ENCODE measurements at places on chromosomes 13 and 19. TPM values are rescaled to one million over a fixed set of nuclear protein-coding genes. Genes with fewer than 3 reads are reported as not detected.

Gene SIGLEC8
- total RNA-seq = not detected

DNA sequence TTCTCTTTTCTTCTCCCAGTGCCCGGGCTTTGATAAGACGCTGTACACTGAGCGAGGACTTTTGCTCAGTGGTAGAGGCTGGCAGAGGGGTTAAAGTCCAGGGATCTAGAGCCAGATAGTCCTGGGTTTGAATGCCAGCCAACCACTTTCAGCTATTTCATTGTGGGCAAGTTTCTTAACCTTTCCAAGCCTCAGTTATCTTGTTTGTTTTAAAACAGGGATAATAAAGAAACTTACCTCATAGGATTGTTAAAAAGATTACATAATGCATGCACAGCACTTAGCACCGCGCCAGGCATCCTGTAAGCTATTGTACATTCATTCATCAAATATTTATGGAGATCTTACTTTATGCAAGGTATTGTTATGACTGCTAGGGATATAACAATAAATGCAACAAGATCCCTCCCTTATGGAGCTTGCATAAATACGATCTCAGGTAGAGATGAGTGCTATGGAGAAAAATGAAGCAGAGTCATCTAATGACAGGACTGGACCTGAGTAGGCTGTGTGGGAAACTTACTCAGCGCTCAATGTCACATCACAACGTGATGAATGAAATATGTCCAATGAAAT lies 70.8 kb downstream of the LNX2 start:
- H3K4me1 ChIP-seq = no peaks in the 10 kb centered on the region
- no peak overlapping the region for H3K4me3 ChIP-seq
- H3K36me3 ChIP-seq = peaks cover 8% of the 10 kb centered on the region
- DNase-seq = no peak
- no peak overlapping the region for H3K27ac ChIP-seq

DNA sequence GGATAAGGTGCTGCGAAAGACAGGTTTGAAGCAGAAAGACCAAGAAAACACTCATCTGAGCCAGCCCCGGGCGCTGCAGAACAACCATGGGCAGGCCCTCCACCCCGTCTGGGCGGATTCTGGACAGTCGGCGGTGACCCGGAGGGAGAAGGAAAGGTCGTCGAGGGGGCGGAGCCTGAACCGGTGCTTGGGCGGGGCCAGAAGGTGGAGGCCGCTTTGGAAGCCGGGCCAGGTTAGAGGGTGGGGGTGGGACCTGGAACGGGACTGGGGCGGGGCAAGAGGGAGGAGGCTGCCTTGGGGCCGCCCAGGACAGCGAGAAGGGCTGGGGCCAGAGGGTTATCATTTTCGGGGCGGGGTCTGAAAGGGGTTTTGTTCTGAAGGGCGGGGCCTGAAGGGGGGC lies 5.0 kb upstream of the ZNF765 start:
- peaks cover 57% of the 10 kb centered on the region for H3K36me3 ChIP-seq
- H3K27ac ChIP-seq = no peak overlapping the region
- H3K4me1 ChIP-seq = peaks cover 4% of the 10 kb centered on the region
- no peak for DNase-seq

DNA sequence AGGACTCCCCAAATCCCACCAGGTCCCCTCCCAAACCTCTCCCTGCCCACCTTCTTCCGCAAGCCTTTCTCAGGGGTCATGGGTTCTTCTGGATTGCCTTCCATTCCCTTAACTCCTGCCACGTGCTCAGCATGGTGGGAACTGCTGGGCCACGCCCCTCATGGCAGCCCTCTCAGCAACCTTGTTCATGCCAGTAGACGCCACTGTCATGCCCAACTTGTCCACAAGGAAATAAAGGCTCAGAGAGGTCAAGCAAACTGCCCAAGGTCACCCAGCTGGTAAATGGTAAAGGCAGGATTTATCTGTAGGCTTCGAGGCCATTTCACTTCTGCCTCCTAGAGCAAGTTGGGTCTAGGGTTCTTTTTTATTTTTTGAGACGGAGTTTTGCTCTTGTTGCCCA lies 10.9 kb downstream of the PRAM1 start:
- H3K4me3 ChIP-seq = no peak overlapping the region
- H3K27me3 ChIP-seq = no peaks in the 10 kb centered on the region
- DNase-seq = no peak

- H3K4me1 ChIP-seq = peaks cover 5% of the 10 kb centered on the region
- H3K27me3 ChIP-seq = peaks cover 94% of the 10 kb centered on the region
- no peak for DNase-seq
- H3K4me3 ChIP-seq = no peak overlapping the region
- no peaks in the 10 kb centered on the region for H3K36me3 ChIP-seq
- no peak overlapping the region for H3K27ac ChIP-seq
These were observed 106.1 kb downstream of the COL4A2 start for GRCh38 chr13:110413016-110413675.
